ENCODE measurements at places on chromosomes 3 and 15.

- no peak for DNase-seq
These were observed 576.5 kb downstream of the ZNF385D start for GRCh38 chr3:21174461-21174860.

DNA sequence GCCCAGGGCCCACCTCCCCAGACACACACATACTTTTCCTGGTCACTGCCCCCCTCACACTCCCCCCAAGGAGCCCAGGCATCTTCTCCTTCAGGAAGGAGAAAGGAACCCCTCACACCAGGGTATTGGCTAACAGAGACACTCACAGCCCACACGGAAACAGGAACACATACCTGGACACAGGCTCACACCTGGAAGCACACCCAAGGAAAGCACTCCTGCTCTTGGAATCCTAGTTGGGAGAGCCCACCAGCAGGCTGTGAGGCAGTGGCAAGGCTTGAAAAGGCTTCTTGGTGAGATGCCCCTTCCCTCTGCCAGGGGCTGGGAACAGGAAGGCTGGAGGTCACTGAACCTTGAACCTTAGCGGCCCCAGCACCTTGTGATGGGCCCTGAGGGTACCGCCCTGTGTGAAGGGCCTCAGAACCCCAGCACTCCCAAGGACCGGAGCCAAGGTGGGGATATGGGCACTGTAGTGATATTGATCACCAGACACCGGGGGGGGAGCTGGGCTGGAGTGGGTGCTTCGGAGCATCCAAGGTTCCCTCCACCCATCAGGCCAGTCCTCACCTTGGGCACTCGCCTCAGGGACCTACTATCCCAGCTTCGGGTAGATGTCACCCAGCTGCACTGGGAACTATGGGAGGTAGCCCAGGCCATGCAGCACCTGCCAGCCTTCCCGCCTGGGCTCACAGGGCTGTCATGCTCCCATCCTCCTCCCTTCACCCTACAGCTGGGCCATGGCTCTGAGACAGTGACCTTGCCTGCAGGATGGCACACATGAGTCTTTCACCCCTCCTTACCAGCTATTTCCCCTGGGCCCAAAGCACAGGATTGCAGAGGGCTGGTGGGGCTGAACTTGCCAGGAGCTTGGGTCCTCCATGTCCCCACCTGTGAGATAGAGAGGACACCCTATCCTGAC is 16.4 kb downstream of the MYL3 start:
- DNase-seq: no peak

GRCh38 chr3:181292984-181293383 is 303.4 kb upstream of the DNAJC19 start:
- no peak for DNase-seq

DNA sequence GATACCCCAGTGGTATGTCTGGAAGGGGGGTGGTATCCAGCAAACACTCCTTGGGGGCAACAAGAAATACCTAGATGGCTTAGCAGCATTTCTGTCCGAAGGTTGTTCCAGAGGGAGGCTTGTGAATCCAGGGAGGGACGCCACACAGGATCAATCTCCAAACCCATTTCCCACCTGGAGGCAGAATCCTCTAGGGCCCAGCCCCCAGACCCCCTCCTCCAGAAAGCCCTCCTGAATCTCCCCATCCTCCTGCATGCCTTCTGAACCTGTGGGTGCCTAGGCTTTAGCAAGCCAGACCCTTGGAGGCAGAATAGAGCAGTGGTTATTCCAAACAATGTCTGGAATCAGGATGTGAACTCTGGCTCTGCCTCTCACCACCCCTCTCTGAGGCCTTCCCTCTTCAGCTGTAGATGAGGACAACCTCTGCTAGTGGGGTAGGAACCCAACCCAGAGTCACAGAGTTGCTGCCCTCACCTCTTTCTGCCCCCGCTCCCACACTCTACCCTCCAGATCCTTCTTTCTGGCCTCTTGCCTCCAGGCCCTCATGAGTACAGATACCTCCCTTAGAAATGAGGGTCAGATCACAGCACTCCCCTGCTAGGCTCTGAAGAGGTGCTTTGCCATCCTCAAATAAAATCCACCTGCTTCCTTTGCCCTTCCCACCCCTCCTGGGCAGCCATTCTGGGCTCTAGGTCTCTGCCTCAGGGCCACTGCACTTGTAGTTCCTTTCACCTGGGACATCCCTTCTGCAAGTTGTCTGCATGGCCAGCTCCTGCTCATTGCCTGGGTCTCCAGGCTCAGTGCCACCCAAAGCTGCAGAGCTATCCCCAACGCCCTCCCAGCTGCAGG is 8.1 kb downstream of the CISH start:
- no peak for DNase-seq

- no peak for DNase-seq
These were observed 111.8 kb downstream of the TUSC7 start for GRCh38 chr3:116821371-116821770.

- no peak for DNase-seq
These were observed 85.9 kb upstream of the CSPG5 start for GRCh38 chr3:47664519-47664918.

DNA sequence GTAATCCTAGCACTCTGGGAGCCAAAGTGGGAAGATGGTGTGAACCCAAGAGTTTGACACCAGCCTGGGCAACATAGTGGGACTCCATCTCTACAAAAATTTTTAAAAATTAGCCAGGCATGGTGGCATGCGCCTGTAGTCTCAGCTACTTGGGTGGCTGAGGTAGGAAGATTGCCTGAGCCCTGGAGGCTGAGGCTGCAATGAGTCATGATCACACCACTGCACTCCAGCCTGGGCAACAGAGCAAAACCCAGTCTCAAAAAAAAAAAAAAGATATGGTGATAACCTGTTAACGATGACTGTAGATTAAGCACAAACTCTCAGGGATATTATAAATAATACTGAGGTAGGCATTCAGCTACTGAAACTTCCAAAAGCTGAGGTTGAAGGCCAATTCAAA is 107.5 kb downstream of the SLC49A4 start:
- no peak for DNase-seq

GRCh38 chr15:49645941-49646340 is 25.1 kb downstream of the DTWD1 start:
- no peak for DNase-seq

Measured in naive B cell (primary cell).